GM12892 (cell line): ENCODE measurements at places on chromosomes 13 and 19.

DNA sequence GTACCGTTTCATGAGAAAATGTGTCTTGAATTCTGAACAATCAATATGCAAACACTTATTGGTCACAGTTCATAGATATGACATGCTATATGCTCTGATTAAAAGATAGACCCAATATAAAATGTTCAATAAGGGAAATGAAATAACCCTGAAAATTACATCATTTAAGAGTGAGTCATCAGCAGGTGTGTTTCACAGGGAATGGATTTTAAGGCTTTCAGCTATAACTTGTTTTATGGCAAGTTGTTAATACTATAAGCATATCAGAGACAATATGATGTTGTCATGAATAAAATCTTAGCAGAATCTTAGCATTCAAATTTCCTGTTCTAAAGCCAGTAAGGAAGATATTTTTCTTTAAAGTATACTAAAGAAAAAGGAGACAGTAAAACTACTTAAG, 483.4 kb upstream of the PCDH9 start:
- no peak for DNase-seq

- DNase-seq = no peak
These were observed 112.5 kb downstream of the SACS start for GRCh38 chr13:23320926-23321534.

DNA sequence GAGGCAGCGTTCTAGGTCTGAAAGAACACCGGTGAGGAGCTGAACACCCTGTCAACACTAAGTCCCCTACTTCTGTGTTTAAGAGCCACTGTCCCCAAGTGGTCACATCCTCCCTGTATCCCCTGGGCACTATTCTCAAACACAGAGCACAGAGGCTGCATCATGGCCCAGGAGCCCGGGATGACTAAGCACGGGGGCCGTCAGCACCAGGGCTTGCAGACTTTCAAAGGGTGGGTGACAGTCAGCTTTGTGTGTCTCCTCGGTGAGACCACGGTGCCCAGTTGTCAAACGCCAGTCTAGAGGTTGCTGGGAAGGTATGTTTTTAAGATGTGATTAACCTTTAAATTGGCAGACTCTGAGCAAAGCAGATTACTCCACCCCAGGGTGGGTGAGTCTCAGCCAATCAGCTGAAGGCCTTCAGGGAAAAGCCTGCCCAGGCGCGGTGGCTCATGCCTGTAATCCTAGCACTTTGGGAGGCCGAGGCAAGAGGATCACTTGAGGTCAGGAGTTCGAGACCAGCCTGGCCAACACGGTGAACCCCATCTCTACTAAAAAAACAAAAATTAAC, 8.0 kb downstream of the MAP2K2 start:
- peak; percentile 35 for DNase-seq

DNA sequence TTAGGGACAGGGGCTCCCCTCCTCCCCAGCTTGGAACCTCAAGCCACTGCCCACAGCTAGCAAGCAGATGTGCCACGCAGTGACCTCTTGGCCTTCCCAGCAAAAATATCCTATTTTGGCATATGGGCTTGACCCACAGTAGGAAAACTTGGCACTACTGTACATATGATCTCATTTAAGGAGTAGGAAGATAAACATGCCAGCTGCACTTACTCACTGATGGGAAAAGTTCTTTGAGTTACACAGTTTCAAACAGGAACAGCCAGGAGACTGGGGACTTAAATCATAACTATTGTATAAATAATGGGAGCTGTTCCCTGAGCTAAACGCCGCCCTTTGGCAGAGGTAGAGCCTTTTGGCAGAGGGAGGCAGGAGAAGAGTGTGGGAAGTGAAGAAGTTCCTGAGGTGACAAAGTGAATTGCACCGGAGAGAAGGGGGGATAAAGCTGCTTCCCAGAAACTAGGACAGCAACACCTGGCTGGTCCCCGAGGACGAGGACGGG, 6.1 kb downstream of the SACS start:
- no peak for DNase-seq

DNA sequence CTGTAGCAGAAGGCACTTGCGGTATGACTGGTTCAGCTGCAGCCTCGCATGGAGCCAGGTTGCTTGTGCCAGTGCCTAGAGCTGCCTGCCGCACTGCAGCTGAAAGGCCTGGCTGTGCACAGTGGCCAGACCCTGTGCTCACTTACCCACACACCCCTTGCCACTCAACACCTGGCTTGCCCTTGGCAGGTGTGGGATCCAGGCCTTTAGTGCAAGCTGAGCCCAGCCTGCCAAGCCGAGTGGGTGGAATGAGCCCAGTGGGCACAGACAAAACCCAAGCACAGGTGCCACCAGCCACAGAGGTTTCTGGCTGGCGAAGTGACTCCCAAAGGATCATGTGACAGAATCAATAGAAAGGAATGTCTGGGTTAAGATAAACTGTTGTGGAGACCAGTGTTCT, 19.5 kb downstream of the LIG4 start:
- DNase-seq = no peak

- no peak for DNase-seq
These were observed 7.2 kb downstream of the FBXL3 start for GRCh38 chr13:77019756-77020155.

DNA sequence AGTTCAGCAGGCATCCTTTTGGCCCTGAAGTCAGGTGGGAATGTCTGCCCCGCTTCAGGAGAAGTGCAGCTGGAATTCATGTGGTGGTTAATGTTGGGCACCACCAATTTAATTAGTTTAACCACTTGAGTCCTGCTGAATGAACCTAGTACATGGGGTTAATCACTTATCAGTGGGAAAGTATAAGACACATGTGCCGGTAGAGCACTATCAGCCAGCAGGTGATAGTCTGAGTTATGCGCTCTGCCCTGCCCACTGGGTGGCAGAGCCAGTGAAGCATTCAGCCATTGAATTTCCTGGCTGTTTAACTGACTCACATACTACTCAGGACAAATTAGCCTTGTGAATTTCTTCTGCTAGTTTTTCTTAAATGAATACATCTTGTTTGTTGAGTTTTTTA, 789.7 kb upstream of the PRR20A start:
- DNase-seq = no peak

DNA sequence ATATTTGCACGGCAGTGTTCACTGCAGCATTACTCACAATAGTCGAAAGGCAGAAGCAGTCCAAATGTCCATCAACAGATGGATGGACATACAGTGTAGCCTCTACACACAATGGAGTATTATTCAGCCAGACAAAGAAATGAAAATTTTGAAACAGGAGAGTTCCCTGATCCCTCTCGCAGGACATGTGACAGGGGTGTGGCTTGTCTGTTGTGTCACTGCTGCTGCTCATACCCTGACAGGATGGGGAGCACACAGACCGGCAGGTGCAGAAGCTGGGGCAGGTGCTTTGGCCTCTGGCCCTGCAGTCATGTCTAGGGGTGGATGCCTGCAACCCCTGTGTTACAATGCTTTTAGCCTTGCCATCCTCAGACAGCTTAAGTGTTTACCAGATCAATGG, 204.3 kb downstream of the EFNB2 start:
- DNase-seq = no peak

GRCh38 chr13:26861941-26862340, 101.4 kb upstream of the GPR12 start:
- no peak for DNase-seq

DNA sequence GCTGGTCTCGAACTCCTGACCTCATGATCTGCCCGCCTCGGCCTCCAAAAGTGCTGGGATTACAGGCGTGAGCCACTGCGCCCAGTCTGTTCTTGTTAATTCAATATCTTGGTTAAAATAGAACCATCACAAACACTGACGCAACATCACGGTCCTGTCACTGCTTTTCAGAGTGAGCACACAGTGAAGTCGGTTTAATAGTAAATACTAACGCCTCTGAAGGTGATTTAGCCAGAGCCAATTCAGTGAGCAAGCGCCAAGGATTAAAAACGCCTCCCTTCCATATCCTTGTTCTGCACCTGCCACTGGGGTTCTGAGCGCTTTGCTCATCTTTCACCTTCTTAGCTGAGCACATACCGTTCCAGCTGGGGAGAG, 30.3 kb downstream of the LAMP1 start:
- no peak for DNase-seq

DNA sequence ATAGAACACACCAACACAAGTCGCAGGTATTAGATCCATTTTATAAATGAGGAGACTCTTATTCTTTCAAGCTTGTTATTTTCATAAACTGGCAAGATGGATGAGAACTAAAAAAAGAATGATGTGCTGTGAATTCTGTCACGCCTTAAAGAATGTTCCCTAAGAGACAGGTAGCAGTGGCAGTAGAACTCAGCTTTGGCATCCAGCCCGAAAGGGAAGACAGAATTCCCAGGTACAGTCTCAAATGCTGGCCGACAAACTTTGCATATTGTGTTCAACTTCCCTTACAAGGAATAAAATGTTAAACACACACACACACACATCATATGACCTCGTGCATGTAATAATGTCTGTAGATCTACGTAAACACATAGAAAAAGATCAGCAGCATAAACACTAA, 3.2 kb downstream of the TMEM272 start:
- no peak for DNase-seq

- no peak for DNase-seq
These were observed 1.6 kb downstream of the LPAR6 start for GRCh38 chr13:48411147-48411794.

- no peak for DNase-seq
These were observed 15.2 kb upstream of the SUPT20H start for GRCh38 chr13:37074703-37075102.

DNA sequence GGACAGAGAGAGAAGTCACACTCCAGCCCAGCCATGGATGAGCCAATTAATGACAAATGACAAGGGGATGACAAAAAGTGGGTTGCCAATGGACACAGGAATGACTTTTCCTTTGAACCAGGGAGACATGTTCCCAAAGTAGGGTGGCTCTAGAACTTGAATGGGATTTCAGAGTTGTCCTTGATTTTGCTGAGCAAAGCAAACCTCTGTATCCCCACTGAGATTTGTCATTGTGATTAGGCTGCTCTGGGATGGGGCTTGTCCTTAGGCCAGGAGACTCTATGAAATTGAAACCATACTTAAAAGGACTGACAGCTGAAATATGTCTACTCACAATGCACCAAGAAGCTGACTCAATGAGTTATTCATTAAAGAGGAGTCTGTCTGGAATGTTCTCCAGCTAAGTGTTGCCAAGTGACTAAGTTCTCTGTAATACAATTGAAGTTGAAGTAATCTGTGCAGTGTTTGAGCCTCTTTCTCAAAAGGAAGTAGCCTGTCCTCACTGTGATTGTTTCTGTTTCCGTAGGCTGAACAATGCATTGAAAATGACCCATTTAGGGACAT, 69.0 kb upstream of the PCDH9 start:
- DNase-seq = no peak

- DNase-seq = no peak
These were observed 113.2 kb upstream of the SOX21 start for GRCh38 chr13:94825507-94825906.

DNA sequence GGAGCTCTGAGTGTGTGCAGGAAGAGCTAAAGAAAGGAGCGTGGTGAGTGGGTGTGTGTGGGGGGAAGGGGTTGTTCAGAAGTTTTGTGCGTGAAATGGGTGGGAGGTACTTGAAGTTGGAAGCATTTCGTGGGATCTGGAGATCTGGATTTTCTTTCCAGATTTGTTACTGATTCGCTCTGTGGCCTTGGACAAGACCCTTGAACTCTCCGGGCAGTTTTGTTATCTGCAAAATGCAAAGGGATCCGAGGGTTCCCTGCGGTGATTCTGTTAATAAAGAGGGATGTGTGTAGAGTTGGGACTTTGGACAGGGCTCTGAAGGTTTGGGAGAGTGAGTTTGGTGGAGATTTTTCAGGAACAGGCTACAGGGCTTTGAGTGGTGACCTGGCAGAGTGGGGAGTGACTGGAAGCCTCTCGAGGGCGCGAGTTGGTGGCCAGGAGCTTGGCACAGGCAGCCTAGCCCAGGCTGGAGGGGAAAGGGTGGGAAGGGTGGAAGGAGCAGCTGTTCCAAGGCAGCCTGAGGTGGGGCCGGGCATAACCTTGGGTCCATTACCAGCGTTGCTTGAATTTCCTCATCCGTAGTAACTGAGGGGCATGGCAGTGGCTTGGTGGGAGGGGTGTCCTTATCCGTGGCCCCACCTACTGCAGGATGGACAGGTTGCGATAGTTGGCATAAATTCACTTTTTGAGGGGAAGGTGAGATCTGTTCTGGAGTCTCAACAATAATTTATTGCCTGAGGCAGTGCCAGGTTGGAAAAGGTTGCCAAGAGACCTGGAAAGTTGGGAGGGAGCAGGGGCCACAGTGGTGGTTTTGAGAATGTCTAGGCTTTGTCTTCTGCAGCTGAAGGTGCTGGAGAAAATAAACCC, 2.1 kb downstream of the ACTN4 start:
- DNase-seq = no peak

GRCh38 chr19:35318679-35319448, 10.1 kb upstream of the CD22 start:
- DNase-seq = peak; percentile 13

GRCh38 chr19:49987159-49987698, 26.3 kb upstream of the SIGLEC11 start:
- peak; percentile 52 for DNase-seq

GRCh38 chr19:29687244-29687896, 22.1 kb downstream of the PLEKHF1 start:
- no peak for DNase-seq

DNA sequence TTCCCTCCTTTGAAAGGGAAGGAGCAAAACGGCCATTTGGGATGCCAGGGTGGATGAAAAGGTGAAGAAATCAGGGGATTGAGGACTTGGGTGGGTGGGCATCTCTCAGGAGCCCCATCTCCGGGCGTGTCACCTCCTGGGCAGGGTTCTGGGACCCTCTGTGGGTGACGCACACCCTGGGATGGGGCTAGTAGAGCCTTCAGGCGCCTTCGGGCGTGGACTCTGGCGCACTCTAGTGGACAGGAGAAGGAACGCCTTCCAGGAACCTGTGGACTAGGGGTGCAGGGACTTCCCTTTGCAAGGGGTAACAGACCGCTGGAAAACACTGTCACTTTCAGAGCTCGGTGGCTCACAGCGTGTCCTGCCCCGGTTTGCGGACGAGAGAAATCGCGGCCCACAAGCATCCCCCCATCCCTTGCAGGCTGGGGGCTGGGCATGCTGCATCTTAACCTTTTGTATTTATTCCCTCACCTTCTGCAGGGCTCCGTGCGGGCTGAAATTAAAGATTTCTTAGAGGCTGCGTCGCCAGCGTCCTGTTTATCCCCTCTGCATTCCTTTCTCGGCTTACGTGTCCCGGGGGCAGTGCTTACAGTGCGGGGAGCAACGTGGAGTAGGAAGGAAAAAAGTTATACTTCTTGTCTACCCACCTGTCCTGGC, 15.2 kb upstream of the S1PR4 start:
- peak; percentile 95 for DNase-seq

- DNase-seq = no peak
These were observed 2.1 kb downstream of the ZNF709 start for GRCh38 chr19:12482509-12482886.
